ENCODE measurements at places on chromosomes 1 and 21. TPM values are rescaled to one million over a fixed set of nuclear protein-coding genes. Genes with fewer than 3 reads are reported as not detected.

NECTIN4 gene
- 81.0 TPM for total RNA-seq

ANP32E gene
- 15.7 TPM for total RNA-seq

ELF3 gene
- total RNA-seq: 23.2 TPM

RAB3B gene
- total RNA-seq: 1.3 TPM

C4BPA gene
- not detected for total RNA-seq

LCE2B gene
- not detected for total RNA-seq

GIPC2 gene
- total RNA-seq: 0.50 TPM

KLHDC9 gene
- 1.1 TPM for total RNA-seq

RNU1-4 gene
- total RNA-seq: under 0.01 TPM

VASH2 gene
- total RNA-seq: not detected

PADI1 gene
- total RNA-seq: 6.0 TPM

PRAMEF25 gene
- not detected for total RNA-seq
